NCI-H524 treated with DMSO at 0.1 percent for 48 hours (cell line): ENCODE measurements at places on chromosomes 3 and 15.

DNA sequence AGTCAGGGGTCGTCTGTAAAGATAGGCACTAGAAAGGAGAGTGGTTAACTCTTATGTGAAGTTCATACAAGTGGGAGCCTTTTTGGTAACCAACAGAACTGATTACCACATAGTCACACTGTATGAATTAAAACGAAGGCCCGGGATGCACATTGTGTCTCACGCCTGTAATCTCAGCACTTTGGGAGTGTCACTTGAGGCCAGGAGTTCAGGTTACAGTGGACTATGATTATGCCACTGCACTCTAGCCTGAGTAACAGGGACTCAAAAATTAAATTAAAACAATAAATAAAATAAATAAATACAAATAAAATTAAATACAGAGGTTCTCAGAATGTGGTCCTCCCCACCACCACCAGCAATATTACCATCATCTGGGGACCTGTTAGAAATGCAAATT lies 467 bp downstream of the DNAAF4 start:
- DNase-seq: no peak

DNA sequence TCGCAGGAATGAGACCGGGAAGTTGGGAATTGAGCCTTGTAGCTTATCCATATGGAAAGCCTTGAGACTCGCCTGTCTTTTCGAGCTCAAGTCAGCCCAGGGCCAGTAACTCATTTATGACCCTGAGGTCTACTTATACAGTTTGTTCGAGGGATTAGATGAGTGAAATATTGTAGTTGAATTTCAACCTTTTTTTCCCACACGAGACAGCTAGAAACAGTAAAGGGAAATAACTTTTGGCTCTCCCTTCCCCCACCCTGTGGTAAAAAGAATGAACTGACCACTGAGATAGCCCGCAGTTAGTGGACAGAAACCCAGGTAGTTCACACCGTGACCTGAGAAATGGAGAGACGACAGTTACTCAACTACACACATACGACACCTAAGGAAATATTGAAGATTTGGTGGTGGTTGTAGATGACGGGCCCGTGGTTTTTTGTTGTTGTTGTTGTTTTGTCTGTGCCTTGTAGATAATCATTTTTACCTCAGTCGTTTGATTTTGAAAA lies 841 bp downstream of the EIF3J start:
- DNase-seq: no peak

GRCh38 chr15:63491979-63492378 lies 12.4 kb upstream of the USP3 start:
- DNase-seq: no peak

DNA sequence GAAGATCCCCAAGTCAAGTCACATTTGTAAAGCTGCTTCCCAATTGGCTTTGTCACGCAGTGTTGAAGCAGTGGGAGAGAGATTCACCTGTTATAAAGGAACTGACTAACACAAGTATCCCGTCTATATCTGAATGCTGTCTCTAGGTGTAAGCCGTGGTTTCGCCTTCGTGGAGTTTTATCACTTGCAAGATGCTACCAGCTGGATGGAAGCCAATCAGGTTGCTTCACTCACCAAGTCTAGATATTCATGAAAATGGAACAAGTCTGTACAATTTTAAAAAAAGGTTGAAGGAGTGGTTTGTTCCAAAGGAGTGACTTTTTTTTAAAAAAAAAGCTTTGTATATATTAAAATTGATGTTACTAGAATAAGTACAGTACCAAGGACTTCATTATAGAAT lies 11.7 kb downstream of the RBM5 start:
- DNase-seq: no peak

DNA sequence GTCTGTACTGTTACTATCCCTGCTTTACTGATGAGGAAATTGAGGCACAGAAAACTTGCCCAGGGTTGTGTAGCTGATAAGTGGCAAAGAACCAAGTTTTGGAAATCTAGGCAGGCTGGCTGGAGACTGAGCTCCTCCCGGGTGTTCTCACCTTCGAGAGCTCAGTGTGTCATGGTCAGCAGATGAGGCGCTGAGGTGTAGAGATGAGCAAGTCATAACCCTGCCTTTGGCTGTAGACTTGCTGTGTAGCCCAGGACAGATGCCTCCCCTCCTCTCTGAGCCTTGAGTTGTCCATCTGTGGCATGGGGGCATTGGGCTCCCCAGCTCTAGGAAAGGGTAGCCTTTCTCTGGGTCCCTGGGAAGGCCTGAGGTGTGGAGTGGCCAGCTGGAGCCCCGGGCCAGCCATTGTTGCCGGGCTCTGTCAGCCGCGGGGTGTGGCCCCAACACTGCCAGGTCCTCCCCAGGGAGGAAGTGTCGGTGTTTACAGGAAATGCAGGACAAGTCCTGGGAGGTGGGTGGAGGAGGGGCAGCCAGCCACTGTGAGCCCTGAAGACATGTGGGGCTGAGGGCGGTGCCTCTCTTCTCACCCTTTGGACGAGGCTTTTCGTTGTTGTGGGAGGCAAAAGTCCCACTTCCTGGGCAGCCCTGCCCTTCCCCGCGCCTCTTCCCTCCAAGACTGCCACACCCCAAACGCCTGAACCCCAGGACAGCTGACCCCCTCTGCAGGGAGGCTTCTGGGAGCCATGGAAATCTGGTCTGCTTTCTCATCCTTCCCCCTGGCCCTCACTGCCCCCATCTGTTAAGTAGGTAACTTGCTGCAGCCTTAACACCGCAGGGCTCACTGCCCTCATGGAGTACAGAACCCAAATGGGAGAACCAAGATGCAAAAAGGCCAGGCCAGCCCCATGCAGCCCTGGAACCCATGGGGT lies 29.1 kb downstream of the FGD5 start:
- DNase-seq: no peak

DNA sequence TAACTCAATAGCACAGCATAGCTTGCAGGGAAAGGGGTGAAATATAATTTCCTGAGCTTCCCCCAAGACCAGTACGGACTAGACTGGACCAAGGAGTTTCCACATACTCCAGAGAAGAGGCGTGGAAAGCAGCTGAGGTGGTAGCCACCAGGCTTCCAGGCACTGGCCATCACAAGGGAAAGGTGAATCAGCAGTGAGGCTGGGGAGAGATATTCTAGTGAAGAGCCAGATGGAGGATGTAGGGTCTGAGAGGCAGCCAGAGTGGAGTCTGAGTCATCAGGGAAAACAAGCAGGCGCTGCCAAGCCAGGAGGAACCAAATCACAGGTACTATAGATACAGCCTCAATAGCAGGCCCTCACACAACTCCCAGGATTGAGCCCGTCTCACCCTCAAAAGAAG lies 9.6 kb upstream of the RASA2 start:
- DNase-seq: no peak

DNA sequence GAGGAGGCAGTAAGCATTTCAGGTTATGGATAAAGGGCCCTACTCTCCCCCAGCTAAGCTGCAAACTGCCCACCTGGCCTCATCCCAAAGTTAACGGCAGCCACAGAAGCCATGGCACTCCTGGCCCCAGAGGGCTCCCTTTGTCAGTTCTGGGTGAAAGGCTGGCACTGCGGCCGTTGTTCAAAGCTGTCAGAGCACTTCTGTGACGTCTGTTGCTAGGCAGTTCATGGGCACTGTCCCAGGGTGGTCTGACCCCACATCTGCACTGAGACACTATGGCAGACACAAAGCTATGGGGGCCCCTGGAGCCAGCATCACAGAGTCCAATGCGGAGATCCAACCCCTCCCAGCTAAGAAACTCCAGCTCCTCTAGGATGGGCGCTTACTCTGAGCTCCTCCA lies 30.0 kb downstream of the TLE3 start:
- no peak for DNase-seq

- DNase-seq: no peak
These were observed 4.5 kb upstream of the AP2M1 start for GRCh38 chr3:184169896-184170875.

DNA sequence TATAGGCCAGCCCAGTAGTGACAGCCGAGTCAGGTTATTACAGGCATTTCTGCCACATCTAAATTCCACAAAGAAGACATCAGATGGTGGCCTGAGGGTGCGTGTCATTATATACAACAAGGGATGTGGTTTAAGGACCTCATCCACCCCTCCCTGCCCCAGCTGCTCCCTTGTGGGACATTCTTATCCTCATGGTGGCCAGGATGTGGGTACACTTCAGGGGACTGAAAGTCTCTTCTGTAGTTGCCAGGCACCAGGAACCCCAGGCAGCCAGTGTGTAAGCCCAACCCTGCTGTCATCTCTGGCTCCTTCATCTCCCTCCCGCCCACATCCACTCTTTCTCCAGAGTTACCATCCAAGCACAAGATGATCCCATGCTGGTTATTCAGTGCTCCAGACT lies 224.9 kb upstream of the TOPAZ1 start:
- DNase-seq: no peak

DNA sequence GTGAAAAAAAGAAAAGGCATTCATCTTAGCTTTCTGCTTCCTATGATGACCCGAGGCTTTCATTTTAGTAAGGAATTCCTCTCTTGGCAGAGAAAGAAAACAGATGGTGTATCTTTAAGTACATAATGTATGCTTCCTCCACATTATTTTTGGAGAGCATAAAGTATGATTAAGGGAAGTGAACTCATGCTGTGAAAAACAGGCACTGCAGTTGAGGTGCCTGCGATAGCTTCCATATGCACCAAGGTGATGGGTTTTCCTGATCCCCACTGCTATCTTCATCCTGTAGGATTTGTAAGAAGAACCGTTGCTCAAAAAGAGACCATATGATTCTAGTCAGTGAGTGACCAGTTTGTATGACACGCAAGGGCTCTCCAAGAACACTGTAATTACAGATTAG lies 411.5 kb upstream of the MCTP2 start:
- DNase-seq: peak; percentile 98

- DNase-seq: no peak
These were observed 16.5 kb upstream of the FBXO22 start for GRCh38 chr15:75887178-75887577.

DNA sequence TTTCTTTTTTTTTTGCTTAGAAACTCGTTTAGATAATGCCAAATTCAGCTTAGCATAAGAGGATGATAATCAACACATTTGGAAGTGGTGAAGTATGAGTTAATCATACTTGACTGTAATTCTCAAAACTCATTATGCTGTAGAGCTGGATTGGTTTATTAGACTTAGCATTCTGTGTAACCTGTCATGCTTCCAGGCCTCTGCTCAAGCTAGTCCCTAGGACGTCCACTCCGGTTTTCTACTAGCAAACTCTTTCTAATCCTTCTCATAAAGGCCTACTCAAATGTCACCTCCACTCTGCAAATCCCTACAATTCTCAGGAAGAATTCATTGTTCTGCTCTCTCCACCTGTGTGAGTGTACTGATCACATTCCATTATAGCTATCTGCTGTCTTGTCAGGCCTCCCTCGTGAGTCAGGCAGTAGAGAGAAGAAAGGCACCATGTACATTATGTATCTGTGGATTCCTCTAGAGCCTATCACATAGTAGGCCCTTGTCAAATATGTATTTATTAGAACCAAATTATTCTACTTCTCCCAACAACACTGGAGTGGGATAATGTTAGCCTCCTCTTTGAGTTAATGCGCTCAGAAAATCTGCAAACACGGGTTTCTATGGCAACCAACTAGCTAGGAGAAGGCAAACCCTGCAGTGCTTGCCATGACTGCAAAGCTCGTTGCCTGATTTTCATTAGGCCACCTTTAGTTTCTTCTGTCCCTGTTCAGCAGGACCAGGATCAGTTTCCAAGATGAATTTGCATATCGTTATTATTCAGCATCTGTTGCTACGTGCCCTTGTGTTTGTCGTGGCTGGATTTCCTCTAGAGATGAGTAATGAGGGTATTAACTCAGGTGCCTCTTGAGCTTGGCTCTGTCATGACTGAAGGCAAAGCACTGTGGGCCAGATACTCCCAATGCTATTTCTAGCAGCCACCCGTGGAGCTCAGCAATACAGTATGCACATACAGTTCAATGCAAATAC lies 30.7 kb downstream of the ATP13A5 start:
- DNase-seq: peak; percentile 96

DNA sequence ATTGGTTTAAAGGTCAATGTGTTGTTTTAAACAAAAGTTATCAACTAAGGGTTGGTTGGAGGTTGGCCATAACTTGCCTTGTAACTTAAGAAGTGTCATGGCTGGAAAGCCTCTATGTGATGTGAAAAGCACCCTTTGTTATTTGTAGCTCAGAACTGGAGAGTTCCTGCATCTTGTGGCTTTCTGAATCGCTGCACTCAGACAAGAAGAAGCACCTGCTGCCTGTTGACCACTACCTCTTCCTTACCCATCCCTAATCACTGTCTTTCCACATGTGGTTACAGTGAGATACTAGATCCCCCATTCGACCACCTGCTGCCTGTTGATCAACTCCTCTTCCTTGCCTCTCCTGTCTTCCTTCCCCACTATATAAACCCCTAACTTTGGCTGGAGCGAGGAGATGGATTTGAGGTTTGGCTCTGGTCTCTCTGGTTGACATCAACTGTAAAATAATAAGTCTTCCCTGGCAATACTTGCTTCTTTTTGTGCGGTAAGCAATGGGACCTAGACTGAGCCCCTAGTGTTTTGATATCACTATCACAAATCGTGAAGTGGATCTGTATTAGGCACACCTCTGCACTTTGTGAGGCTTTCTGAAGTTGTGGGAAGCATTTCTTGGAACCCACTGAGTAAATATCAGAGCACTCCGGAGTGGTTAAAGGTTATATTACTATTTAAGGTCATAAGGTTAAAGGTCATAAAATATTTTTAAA lies 13.8 kb downstream of the RPL39L start:
- no peak for DNase-seq

- DNase-seq: no peak
These were observed 5.7 kb upstream of the BNIP2 start for GRCh38 chr15:59694779-59695178.
